NCI-H345 (cell line): ENCODE measurements at places on chromosomes 2 and 18.

GRCh38 chr18:48405978-48406377 lies 3.2 kb downstream of the ZBTB7C start:
- DNase-seq, result no peak

- peak; percentile 87 for DNase-seq
Measured at GRCh38 chr2:119242276-119243119, 18.9 kb downstream of the STEAP3 start.

DNA sequence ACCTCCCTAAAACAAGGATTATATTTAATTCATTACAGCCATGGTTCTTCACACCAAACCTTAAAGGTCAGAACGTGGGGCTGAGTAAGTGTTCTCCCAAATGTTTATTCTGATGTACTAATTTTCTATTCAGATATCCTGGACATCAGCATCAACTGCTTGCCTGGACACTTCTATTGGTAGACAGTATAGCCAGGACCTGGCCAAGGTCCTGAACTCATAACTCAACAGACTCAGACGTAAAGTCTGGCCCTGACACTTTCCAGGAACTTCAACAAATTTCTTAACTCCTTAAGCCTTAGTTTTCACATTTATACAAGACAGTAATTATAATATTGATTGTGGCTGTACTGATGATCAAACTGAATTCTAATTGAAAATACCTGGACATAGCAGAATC lies 89.1 kb downstream of the AKAIN1 start:
- DNase-seq, result no peak

- peak; percentile 42 for DNase-seq
Measured at GRCh38 chr2:76498360-76498759, 787.6 kb upstream of the GCFC2 start.

DNA sequence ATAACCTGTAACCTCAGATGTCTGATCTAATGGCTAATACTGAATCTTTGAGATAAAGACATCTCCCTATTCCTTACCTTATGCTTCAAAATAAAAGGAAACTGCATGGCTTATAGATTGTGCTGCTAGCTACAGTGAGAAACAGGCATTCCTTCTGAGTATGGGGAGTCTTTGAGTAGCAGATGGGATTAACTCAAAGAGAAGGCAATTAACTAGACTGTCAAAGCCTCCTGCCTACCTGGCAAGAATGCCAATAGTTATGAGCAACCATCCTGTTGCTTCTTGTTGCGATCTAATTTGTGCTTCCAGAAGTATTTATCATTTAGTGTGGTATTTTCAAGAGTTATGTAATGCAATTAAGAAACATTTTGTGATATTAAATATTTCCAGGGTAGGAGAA lies 660.0 kb upstream of the TMEFF2 start:
- no peak for DNase-seq

GRCh38 chr2:19785867-19786266 lies 115.9 kb downstream of the TTC32 start:
- no peak for DNase-seq

DNA sequence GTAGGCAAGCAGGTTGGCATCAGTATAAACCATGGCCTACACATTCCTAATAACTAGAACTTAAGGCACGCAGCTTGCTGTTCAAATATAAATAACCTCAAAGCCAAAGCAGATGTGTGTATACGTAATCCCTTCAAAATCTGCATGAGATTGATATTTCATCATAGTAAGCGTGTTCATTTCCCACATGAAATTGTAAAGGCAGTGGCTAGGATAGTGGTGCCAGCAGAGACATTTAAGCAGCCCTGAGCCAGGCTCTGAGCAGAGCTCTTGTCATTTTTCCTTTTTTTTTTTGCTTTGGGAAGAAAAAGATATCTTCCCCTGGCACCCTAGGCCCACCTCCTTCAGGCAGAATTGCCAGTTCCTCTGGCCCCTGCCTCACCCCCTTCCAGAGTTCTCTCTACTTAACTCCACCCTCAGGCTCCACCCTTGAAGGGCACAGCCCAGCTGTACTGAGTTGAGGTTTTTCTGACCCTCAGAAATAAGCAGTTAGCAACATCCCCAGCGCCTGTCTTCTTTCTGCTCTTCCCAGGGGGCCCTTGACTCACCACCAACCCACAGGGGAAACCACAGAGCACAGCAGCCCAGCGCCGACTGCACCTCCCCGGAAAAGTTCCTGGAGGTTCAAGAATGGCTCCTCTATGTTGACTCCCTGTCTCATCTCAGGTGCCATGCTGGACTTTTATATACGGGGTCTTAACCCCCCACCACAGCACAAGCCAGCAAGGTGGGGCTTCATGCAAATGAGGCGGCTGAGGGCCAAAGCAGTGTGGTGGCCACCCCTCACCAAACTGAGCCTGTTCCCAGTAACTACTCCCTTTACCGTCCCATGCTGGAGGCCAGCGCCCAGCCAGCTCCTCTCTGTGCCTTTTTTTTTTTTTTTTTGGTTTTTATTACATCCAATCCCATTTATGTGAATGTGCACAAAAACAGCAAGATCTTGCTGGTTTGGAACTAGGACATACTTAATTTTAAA lies 84.7 kb downstream of the EHD3 start:
- DNase-seq, result no peak

DNA sequence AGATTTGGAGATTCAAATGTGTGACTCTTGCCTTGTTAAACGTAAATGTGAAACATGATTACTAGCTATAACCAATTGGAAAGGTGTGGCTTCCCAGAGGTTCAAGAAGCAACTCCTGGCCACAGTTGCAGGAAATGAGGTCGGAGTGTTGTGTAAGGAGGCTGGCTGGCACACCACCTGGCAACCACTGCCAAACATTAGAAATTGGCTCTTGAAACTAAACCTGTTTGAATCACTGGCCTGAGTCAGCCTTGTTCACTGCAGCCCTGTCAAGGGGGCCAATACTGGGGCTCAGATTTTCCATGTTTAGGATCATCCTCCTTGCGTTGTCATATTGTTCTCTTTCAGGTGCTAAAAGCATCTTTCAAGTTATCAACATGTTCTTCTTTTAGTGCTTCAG lies 206.3 kb downstream of the ARL6IP6 start:
- DNase-seq, result no peak

GRCh38 chr2:147294825-147295392 lies 549.9 kb upstream of the ACVR2A start:
- DNase-seq, result no peak

DNA sequence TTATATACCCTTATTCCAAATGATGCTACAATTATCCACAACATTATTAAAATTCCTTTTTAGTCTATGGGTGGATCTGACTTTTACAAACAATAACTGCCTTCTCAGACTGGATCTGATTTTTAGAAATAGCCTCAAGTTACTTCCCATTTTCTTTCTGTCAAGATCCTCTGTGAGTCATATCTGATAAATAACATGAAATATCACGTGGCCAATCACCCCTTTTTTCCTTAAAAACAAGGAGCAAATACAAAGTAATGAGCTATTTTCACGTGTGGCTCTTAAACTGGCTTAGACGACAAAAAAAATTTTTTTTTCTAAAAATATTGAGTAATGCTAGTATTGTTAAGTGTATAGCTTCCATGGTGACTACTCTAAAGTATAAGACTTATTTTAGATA lies 6.7 kb downstream of the PELI1 start:
- DNase-seq, result no peak
